Fibroblast of skin of abdomen (primary cell): ENCODE measurements at places on chromosomes 5 and 9.

DNA sequence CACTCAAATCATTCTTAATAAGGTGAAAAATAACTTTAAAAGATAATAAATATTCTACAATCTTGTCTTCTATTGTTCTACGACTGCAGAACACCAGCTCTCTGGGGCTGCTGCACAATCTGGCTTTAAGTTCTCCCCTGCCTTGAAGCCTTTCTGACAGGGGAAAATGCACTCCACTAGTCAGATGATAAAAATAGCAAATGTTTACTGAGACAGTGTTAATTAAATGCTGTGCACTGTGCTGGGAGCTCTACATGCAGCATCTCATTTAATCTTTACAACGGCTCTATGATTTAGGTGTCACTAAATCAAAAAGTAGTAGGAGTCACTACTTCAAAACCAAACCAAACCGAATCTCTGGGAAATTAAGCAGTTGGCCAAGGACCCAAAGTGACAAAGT lies 132.7 kb downstream of the SLIT3 start:
- no peak for DNase-seq

DNA sequence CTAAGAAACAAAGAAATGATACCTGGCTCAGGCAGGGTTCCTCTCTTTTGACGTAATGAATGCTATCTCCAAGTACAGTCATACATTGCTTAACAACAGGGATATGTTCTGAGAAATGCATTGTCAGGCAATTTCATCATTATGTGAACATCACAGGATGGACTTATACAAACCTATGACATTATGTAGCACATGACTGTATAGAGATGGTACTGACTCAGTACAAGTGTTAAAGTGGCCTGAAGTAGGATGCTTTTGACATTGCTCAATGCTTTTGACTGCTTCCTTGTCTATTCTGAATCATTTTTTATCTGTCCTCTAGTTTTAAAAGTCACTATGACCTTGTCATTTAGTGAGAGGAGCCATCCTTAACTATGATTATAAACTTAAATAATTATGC lies 147.6 kb downstream of the NR2F1-AS1 start:
- peak; percentile 68 for DNase-seq

DNA sequence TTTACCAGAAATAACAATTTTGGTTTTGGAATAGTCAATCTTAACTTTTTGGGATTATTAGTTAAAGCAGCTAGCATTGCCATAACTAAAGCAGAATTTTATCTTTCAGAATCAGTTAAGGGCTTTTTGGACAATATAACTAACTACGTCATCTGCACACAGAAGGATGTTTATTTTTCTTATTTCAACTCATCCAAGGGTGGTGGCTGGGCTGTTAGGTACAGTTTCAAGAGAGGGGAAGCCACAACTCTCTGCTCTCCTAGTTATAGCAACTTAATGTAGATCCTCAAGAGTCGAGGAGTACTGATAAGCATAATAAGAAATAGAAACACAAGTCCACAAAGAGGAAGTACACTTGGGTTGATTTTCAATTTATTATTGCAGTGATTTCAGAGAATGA lies 65.6 kb downstream of the ANKRD55 start:
- no peak for DNase-seq

GRCh38 chr9:9790216-9790872 lies 822.5 kb downstream of the PTPRD start:
- DNase-seq = peak; percentile 4

GRCh38 chr5:155023320-155023719 lies 9.8 kb downstream of the KIF4B start:
- DNase-seq = no peak

- peak; percentile 53 for DNase-seq
Observed at GRCh38 chr9:97398999-97399758, 12.7 kb upstream of the TDRD7 start.

DNA sequence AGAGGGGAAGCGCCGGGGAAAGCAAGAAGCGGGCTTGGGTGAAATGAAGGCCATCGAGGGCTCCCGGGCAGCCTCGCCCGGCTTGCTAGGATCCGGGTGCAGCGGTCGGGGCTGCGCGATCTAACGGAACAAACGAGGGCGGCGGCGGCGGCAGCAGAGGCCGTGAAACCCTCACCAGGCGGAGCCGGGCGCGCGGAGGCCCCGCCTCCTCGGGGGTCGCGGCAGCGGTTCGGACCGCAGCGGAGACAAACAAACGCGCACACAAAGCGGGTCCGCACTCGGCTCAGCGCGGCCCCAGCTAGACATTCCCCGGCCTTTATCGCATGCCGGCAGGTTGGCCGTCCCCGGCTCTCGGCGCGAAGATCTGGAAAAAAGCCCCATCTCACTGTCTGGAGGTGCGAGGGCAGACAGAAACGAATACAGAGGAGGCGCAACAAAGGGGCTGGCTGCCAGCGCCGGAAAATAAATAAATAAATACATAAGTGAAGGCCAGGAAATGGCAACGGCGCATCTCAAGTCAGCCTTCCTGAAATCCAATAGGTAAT lies 10.5 kb upstream of the TRIM36 start:
- peak; percentile 21 for DNase-seq

DNA sequence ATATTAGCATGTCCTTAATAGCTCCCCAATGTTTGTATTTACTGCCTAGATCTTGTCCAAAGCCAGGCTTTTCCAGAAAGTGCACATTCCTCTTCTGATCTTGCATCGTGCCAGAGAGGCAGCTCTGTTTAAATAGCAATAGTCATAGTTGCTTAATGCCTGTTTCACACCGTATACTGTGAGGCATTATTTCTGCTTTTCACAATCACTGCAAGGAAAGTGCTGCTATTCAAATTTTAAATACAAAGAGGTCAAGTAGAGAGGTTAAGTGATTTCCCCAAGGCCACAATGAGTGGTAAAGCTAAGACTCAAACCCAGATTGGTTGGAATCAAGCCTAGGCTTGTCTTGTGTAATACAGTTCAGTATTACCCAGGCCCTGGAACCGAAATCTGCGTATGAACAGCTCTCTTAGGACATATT lies 153.6 kb downstream of the SNX18 start:
- DNase-seq = no peak

GRCh38 chr9:109487247-109487646 lies 10.9 kb downstream of the PTPN3 start:
- no peak for DNase-seq

DNA sequence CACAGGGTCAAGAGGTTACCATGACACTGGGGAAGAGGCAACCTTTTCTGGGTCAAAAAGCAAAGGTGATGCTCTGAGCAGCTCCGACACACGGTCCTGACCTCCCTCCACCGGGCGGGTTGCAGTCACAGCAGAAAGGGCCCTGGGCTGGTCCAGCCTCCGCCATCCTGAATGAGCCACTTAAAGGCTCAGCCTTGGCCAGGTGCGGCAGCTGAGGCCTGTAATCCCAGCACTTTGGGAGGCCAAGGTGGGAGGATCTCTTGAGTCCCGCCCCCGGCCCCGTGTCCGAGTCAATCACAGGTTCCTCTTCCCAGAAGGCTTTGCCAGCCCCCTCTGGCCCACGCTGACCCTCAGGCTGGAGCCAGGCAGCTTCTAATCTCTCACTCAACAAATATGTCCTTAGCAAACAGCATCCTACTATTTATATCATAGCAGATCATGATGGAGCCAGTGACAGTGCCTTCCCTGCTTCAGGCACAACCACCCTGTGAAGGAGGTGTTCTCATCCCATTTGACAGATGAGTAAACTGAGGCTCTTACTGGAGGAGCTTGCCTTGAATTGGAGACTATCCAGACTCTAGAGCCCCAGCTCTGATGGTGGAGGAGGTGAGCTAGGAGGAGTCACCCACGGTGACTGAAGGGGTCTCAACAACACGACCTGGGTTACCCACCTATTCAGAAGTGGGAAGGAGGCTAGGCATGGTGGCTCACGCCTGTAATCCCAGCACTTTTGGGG lies 79.1 kb downstream of the LRSAM1 start:
- no peak for DNase-seq

- DNase-seq = no peak
Observed at GRCh38 chr5:43316421-43316820, 3.2 kb upstream of the HMGCS1 start.

GRCh38 chr5:78242001-78242400 lies 52.5 kb downstream of the AP3B1 start:
- no peak for DNase-seq

- peak; percentile 30 for DNase-seq
Observed at GRCh38 chr5:134255418-134256150, 29.7 kb upstream of the PPP2CA start.

DNA sequence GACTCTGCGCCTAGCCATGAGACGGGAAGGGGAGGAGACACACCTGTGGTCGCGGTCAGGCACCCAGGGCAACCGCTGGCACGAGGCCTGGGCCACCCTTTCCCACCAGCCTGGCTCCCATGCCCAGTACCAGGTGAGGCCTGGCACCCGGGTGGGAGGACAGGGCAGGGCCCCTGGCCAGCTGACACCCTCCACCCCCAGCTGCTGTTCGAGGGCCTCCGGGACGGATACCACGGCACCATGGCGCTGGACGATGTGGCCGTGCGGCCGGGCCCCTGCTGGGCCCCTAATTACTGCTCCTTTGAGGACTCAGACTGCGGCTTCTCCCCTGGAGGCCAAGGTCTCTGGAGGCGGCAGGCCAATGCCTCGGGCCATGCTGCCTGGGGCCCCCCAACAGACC lies 5.0 kb downstream of the MAMDC4 start:
- DNase-seq = no peak

DNA sequence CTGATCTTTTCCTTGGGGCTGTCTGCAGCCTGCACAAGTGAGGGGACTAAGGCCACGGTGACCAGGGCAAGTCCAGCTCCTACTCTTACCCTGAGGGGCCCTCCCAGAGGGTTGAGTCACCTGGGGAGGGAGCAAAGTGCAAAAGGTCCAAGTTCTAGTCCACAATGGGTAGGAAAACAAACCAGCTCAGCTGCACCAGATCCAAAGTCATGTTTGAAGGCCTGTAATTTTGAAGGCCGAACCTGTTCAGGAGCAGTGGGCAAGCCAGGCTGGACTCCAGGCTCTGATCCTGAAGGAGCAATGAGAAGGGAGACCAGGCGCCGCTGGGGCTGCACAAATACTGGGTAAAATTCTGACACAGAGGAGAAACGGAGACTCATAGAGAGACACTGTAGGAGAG lies 15.8 kb upstream of the TCF7 start:
- DNase-seq = no peak
